ENCODE measurements at places on chromosomes 2 and 18.

DNA sequence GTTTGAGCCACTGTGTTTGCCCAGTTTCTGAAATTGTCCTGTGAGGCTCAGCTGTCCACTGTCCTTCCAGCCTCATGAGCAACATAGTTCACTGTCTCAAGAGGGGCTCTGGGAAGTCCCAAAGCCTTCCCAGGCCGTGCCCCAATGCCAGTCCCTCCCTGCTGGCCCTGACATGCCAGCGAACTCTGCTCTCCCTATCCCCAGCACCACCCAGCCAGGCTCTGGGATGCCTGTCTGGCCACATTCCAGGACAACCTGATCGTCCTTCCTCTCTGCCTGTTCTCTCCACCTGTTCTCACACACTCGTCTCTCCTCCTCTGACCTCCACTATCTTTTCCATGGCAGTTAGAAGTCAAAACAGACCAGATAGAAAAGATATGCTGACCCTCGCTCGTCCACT, 278.0 kb upstream of the ID2 start:
- no peak for DNase-seq

- no peak for DNase-seq
Measured at GRCh38 chr2:234269769-234270204, 219.3 kb downstream of the SPP2 start.

DNA sequence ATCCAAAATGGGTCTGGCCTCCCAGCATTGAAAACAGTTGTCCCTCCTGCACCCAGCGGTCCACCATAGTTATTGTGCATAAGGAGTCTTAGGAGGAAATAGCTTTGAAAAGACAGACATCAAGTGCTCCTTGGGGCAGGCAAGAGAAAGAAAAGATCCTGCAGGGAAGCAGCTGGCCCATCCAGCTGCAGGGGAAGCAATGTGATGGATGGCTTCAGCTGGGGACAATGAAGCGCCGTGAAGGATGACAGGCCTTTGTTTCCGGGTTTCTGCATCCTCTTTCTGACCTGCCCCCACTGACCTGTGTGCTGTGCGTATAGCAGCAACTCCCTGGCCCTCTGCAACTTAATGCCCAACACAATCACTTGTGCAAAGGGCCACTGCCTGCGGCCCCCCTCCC, 142.9 kb upstream of the NCKAP5 start:
- no peak for DNase-seq

GRCh38 chr2:40325116-40325515, 126.8 kb downstream of the SLC8A1 start:
- DNase-seq = no peak

DNA sequence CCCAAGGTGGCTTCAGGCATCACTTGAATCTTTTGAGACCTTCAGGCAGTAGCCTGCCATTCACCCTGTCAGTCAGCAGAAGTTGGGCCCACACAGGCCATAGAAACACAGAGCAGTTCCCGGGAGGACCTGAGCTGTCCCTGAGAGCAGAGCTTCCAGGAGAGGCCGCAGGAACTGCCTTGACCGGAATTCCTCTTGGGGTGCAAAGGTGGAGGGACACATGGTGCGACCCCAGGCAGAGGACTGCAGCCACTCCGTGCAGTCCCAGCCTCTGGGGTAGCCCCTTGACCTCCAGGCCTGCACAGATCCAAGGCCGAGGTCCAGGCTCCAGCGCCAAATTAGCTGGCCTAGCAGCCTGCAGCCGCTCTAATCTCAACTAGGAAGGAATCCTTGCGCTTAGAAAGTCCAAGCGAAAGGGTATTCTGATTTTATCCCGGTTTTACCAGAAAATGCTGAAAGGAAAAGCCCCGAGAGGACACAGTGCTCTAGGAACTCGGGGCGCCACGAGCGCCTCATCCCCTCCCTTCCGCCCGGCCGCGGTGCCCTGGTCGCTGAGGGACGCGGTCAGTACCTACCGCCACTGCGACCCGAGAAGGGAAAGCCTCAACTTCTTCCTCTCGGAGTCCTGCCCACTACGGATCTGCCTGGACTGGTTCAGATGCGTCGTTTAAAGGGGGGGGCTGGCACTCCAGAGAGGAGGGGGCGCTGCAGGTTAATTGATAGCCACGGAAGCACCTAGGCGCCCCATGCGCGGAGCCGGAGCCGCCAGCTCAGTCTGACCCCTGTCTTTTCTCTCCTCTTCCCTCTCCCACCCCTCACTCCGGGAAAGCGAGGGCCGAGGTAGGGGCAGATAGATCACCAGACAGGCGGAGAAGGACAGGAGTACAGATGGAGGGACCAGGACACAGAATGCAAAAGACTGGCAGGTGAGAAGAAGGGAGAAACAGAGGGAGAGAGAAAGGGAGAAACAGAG, 5.4 kb downstream of the SIX2 start:
- no peak for DNase-seq

GRCh38 chr2:237201461-237202287, 116.0 kb downstream of the COPS8 start:
- no peak for DNase-seq

DNA sequence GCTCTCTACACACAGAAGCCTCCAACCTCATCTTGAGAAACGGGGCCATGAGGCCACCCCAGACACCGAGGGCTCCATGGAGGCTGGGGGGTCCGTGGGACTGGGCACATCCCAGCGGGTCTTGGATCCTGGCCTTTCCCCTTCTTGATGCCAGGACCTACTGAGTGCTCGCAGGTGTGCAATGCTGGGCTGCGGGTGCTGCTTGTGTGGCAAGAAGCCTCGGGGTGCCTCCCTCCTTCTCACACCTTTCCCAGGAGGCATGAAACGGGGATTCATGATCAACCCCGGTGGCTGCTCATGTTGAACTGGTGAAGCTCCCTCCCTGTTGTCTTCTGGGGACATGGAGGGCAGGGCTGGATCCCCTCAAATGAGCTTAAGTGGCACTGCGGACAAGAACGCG, 2.0 kb upstream of the BUB1 start:
- no peak for DNase-seq

- no peak for DNase-seq
Measured at GRCh38 chr2:56009758-56010458, 86.3 kb upstream of the EFEMP1 start.

- DNase-seq = no peak
Measured at GRCh38 chr2:167147271-167147941, 259.1 kb downstream of the XIRP2 start.

DNA sequence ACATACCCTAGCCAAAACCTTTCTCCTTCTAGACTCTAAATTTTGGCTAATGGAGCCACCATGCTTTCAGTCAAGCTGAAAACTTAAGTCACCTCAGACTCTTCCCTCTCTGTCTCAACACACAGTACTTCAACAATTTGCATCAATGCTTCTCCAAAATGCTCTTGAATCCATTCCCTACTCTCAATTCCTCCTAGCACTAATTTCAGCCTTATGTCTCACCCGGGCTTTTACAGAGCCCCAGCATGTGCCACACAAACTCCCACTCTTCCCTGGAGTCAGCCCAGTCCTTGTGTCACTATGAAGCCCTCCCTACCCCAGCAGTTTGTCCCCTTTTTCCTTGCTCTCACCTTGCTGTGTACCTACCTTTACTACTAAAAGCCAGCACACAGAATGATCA, 38.7 kb downstream of the AAK1 start:
- DNase-seq = no peak

DNA sequence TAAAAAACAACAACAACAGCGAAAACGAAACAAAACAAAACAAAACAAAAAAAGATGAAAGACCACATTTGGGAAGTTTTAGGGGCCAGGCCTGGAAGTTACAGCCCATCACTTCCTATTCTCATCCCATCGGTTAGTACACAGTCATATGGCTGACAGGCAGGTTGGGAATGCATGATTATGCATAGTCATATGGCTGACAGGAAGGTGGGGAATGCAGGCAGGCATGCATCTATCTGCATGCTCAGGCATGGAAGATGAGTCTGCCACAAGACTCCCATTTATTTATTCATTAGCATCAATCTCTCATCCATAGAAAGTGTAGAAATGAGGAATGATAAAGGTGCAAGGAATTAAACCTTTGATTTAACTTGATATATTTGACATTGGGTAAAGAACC, 325.3 kb upstream of the MEX3C start:
- DNase-seq = no peak

- no peak for DNase-seq
Measured at GRCh38 chr18:68984342-68984741, 186.5 kb downstream of the CCDC102B start.
